NCI-H526 treated with DMSO at 0.1 percent for 48 hours (cell line): ENCODE measurements at places on chromosomes 1 and 21.

- no peak for DNase-seq
These were observed 109.0 kb upstream of the KCTD3 start for GRCh38 chr1:215458104-215458503.

DNA sequence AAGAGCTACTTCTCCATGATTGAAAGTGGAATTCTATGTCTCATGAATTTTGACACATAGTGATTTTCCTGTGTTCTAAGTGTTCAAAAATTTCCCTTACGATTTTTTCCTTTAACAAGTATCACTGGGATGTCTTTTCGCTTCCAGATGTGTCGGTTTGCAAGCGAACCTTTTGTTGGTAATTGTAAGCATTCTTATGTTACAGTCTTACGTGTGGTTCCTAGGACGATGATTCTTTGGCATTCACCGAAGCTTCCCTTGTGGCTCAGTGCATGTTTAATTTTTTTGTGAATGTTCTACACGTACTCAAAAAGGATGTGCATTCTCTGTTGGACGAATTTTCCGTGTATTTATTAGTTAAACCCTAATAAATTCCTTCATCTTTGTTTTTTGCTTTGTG, 211.6 kb downstream of the CAMTA1 start:
- DNase-seq, result no peak

DNA sequence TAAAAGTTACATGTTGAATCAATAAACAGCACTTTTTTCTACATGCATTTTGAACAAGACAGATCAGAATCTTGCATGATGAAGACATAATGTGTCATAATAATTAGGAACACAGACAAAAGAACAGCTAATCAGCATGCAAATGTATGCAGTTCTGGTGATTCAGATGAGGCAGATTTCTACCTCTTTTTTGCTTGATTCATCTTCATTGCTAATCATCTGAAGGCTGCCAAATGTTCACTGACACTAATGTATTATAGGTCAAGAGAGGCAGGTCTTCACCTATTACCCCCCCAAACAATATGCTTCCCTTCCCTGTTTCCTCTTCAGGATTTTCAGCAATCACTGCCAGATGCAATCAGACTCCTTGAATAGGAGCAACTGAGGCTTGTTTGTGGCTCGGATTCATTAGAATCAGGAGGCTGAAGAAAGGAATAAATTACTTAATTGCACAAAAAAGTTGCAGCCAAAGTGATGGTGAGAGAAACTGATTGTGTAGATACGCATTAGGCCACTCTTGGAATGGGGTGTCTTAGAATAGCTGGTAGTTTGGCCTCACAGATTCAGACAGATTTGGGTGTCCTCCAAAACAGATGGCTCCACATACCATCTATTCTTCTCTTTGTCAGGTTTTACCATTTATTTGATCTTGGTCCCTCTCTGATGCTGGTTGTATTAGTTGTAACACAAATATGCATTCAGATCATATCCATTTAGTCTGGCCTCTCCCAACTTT, 275.4 kb downstream of the RPS6KC1 start:
- DNase-seq, result no peak

DNA sequence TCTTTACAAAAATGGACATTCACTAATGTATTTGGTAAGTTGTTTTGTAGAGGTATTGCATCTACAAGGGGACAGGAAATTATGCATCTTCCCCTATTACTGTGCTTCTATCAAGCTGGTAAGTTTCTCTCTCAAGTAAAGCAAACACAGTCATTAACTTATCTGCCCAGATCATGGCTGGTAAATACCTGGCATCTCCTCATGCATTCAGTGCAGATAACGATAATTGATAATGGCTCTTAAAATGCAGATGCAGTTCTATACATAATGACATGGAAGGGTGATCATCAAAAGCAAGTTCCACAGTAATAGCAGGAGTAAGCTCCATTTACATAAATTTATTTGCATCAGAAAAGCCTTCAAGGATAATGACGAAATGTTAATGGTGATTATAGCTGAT, 122.4 kb downstream of the SIPA1L2 start:
- peak; percentile 71 for DNase-seq

DNA sequence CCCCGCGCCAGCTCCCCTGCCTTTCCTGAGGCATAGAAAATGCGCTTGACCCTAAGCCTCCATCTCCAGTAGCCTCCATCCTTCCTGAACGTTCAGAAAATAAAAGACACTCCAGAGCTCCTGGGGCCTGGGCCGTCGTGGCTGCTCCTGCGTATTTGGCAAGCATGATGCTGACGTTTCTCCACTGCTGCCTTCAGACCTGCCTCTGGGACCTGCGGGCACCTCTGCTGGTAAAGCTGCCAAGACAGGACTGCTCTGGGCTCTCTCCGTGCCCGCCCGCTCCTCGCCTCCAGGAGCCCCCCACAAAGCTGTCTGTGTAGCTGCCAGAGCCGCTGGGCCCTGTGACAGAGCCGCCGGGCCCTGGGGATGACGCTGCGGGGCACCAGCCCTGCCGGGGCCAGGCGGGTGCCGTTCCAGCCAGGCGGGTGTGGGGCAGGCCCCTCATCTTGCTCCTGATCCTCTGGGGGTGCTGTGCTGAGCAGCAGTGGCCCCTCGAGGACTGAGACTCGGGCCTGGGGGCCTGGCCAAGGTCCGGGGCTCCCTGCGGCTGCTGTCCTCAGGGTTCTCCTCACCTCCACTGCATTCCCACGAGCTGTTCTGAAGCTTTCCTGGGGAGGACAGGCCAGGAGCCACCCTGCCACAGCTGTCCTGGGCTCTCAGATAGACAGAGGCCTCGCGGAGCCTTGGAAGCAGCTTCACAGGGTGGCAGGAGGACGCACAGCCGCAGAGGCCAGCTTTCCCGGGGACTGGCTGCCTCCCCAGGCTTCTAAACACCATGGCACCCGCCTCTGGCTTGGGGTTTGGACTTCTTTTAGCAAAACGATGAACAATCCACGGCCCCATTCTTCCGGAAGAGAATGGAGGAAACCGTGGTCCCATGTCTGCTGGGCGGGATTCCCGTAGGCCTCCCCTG, 48.1 kb downstream of the MORN1 start:
- no peak for DNase-seq

DNA sequence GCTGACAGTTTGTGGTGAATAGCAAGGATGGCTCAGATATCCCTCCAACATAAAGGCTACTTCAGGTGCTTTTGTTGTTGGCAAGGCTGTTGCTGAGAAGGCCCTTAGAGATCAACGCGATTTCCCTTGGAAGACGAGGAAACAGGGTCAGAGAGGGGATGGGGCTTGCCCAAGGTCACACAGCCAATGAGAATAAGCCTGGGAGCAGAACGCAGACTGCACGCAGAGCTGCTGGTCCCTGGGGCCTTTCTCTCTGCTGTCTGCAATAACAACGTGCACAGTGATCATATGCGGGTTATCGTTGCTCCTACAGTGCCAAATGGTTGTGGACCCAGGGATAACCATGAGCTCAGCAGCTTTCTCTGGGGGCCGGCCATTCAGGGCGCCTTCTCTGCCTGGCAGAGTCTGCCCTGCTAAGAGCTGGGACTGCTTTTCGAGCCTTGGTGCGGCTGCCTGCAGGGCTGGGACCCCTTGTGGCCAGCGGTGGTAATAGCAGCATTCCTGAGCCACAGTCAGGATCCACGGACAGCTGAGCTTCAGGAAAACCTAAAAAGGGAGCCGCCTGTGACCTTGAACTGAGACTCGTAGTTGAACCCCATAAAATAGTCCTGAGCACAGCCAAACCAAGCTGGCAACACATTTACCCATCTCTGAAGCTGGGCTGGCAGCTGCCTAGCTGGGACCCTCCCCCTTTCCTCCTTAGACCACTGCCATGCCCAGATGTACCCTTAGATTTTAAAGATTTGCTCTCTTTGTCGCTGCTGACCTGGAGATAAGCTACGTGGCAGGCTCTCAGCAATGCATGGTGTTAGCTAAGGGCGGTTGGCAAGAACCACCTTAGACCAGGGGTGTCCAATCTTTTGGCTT, 39.8 kb downstream of the HTR6 start:
- DNase-seq, result no peak

- DNase-seq, result no peak
These were observed at the start of gene GPR61 for GRCh38 chr1:109539676-109540075. Gene GPR61, plus strand, starts transcription at chr1:109539872. Its CDS starts 3,151 bp downstream, at chr1:109543023.

GRCh38 chr1:24414775-24415333, 748 bp upstream of the NIPAL3 start:
- DNase-seq, result no peak

- DNase-seq, result no peak
These were observed 195.4 kb upstream of the FGGY start for GRCh38 chr1:59101518-59101917.

DNA sequence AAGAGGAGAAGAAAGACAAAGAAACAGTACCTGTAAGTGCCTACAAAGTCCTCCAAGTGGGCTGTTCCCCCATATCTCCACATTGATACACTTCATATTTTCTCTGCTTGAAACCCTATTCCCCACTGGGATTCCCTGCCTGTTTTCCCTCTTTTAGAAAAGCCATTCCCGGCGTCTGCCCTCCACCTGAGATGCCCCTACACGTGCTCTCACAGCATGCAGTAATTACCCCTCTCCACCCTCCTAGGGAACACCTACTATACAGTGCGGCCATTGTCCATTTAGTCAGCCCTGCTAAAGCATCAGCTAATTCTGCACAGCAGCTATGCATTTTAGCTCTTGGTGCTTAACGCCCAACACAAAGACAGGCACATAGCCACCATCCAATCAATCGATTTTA, 135.7 kb upstream of the TIAM1 start:
- no peak for DNase-seq

GRCh38 chr1:211925016-211925415, 94.5 kb upstream of the LPGAT1 start:
- peak; percentile 32 for DNase-seq

DNA sequence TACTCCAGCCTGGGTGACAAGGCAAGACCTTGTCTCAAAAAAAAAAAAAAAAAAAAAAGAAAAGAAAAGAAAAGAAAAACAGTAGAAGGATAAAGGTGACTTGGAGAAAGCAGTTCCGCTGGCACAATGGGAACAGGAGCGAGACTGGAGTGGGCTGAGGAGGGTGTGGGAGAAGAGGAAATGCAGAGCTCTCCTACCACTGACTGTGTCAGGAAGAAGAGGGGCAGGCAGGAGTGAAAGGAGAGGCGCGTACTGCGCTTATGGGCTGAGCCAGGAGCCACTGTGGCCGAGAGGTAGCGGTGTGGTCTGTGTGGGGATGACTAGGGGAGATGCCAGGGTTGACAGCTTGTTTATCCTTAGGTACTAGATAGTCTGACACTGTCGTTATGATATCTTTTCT, 6.4 kb upstream of the PROK1 start:
- DNase-seq, result no peak

- peak; percentile 94 for DNase-seq
These were observed 42.8 kb upstream of the CASZ1 start for GRCh38 chr1:10839188-10839770.

DNA sequence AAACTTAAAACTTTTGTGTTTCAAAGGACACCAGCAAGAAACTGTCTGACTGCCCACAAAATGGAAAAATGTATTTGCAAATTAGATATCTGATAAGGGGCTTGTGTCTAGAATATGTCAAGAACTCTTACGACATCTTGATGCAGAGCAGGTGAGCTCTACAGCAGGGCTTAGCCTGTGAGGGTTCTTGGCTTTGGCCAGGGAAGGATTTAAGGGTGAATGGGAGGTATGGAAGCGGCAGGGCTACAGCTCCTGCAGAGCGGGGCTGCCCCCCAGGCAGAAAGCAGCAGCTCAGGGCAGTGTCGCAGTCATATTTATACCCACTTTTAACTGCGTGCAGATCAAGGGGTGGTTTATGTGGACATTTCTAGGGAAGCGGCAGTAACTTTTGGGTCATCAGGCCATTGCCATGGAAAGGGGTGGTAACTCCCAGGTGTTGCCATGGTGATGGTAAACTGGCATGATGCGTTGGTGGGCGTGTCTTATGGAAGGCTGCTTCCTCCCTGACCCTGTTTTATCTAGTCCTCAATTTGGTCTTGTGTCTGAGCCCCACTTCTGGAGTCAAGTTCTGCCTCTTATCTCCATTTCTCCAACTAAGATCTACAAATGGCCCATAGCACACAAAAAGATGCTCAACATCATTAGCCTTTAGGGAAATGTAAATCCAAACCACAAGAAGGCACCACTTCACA, 23.2 kb downstream of the MORN1 start:
- DNase-seq, result no peak

DNA sequence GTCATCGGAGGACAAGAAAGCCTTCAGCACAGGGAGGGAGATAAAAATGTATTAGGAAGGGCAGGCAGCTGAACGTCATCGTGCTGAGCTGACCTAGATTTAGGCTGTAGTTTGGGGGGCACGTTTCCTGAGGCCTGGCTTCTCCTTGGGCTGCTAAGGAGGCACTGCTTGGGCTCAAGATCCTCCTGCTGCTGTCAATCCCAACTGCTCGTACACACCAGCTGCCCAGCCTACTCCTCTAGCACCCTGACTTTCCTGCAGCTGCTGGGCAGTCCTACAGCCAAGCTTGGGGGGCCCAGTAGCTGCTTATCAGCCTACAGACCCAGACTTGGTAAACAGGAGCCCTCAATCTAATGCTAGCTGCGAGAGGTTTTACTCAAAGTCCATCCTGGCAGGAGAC, 6.2 kb downstream of the TMEM35B start:
- no peak for DNase-seq

DNA sequence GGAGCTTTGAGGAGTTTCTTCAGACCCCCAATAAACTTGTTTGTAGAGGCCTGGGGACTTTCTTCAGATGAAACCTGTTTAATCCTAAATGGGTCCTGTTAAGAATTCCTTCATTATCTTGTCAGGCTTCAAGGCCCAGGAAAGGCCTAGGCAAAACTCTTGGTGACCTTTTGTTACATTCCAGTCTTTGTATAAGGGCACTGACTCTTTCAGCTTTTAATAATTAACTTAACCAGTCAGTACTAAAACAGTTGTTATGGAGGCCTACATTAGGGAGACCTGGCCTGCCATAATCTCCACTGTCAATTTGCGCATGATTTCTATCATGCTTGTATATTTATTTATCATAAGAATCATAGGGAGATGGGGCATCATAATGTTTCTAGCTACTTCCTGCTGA, 110.2 kb downstream of the FCRL5 start:
- no peak for DNase-seq

- no peak for DNase-seq
These were observed 8.9 kb downstream of the SLAMF1 start for GRCh38 chr1:160637821-160638539.

- DNase-seq, result no peak
These were observed 25.8 kb upstream of the PPP1R8 start for GRCh38 chr1:27804791-27805190.

- DNase-seq, result no peak
These were observed 40.8 kb downstream of the WNT2B start for GRCh38 chr1:112549590-112549989.
